ENCODE measurements at places on chromosomes 16 and 17.

GRCh38 chr17:18949566-18949965 lies 2.4 kb upstream of the SLC5A10 start:
- no peak for DNase-seq

GRCh38 chr17:8075081-8075480 lies 12.4 kb downstream of the ALOX12B start:
- no peak for DNase-seq

DNA sequence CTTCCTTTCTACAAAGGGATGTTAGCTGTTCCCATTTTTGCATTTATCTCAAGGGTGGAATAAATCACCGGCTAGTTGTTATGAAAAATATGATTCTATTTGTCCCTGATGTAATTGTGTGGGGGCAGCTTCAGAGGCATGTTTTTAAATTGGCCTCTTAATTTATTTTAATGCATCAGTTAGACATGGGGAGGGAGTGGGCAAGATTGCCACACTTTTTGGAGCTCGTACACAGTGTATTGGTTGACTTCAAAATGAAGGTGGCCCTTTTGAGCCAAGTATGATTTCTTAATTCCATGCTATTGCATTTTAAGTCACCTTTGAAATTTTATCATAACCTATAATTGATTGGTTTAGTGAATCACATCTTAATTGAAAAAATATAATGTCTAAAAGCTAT lies 223.7 kb downstream of the CDH11 start:
- no peak for DNase-seq

DNA sequence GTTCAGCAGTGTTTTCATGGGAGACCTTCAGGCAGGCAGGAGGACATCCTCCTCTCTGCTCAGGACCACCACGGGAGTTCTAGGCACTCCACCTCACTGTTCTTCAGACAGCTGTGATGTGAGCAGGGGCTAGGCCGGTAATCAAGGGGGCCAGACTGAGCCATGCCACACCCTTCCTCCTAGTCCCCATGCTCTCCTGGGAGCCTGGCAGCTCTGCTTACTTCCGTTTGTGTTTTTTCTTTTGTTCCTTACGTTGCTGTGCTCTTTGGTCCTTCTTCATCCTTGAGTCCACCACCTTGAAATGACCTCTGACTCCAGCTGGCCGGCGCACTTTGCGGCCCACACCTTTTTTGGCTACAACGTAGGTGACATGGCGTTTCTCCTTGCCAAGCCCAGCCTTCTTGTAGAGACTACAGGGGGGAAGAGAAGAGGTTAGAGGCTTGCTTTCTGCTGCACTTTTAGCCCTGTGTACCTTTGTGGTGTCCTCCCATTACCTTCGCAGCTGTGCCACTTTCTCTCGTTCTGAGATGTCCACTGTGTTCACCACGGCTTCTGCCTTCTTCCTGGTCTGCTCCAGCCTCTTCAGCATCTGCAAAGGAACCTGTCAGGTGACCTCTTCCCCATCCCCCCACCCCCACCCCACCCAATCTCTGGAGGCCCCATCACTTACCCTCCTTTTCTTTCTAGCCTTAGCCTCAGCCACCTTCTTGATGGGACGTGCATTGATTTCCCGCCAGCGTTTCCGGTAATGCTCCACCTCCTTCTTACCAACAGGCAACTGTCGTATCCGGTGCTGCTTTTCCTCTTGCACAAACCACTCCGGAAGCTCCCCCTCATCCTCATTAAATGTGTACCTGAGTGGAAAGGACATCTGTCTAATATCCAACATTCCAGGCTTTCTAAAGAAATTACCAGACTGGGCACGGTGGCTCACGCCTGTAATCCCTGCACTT lies 7.4 kb upstream of the PSMC5 start:
- DNase-seq: no peak

- no peak for DNase-seq
Measured at GRCh38 chr17:28030386-28030785, 12.1 kb upstream of the NLK start.

- no peak for DNase-seq
Measured at GRCh38 chr16:9934723-9935508, 247.3 kb downstream of the GRIN2A start.

DNA sequence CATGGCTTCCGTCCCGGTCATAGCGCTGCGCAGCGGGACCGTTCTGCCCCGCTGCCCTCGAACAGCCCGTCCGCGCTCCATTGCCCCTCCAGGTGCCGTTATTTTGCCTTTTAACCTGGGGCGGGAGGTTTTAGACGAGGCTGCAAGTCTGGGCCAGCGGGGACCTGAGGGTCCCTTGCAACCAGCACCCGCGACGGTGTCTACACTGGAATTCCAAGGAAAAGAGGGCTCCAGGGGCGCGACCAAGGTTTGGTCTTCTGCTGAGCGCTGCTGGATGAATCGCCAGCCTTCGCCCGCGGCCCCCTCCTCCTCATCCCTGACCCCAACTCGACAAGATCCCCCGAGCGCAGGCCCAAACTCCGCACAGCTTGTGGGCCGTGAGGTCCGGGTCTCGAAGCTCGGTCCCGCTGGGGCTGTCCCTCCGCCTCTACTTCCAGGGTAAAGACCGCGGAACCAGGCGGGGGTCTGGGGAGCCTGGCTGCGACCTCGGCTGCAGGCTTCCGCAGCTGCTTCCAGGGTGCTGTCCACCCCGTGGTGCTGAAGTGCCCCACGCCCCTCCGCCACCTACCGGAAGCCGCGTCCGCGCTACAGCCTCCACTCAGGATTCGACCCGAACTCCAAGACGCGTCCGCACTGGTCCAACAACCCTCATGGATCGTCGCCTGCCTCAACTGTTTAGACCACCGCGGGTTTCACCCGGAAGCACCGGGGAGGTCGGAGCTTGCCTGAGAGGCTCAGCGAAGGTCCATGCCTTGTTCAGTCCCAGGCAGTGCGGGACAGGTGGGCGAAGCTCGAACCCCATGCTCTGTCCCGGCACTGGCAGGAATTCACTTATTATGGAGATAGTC lies 10.1 kb upstream of the CA4 start:
- peak; percentile 77 for DNase-seq

- no peak for DNase-seq
Measured at GRCh38 chr17:16434662-16435061, 19.3 kb downstream of the TRPV2 start.

DNA sequence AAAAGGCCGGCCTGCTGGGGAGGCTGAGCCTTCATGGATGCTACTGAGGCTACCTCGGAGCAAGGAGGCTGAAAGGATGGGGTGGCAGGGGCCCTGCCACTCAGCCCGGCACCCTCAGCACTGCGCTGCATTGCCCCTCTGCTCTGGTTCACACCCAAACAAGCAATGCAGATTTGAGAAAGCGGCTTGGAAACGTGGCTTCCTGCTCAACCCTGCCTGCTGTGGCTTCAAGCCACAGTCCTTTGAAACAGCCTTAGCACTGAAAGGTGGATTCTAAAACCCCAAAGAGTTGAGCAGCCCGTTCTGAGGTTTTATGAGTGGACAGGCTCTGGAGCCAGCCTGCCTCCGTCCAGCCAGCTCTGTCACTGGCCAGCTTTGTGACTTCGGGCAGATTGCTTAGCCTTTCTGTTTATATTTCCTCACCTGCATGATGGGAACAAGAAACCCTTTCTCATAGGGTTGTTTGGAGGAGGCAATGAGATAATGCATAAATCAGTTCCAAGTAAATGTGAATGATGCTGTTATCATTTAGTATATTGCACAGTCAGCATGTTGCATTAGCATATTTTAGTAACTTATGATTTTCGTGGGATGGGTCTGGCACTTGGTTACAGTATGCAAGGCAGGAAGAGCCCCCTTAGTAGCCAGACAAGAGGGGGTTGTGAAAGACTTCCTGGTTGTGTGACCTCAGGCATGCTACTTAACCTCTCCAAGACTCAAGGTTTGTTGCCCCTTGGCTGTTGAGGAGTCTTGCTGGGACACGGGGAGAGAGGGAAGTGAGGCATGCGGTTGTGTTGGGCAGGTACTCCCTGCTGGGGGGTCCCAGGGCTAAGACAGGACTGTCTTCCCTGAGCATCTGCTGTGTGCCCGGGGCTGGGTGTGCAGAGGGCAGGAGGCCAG lies 23.6 kb downstream of the CRISPLD2 start:
- DNase-seq: no peak

- DNase-seq: no peak
Measured at GRCh38 chr17:59423137-59423724, 91.8 kb downstream of the YPEL2 start.
